Motor neuron (in vitro differentiated cells): ENCODE measurements at places on chromosomes 5 and 9.

GRCh38 chr9:121107881-121108280 is 33.1 kb downstream of the CNTRL start:
- no peak for ATAC-seq

- no peak for ATAC-seq
Measured at GRCh38 chr9:88748566-88749261, 213.7 kb downstream of the NXNL2 start.

DNA sequence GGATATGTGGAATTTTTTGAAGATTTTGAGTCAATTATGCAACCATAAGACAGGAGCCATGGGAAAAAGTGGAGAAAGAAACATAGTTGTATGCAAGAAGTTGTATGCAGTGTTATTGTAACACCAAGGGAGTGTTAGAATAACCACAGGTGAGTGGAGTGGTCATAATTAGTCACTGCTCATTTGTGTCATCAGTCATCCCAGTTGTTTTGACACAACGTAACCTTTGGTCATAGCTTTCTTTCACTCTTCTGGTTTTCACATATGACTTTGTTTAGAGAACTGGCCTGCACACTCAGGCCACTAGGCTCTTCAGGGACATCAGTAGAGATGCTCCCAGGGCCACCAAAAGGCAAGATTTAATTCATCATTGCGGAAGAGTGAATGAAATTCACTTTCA is 158.7 kb upstream of the HMHB1 start:
- no peak for ATAC-seq

DNA sequence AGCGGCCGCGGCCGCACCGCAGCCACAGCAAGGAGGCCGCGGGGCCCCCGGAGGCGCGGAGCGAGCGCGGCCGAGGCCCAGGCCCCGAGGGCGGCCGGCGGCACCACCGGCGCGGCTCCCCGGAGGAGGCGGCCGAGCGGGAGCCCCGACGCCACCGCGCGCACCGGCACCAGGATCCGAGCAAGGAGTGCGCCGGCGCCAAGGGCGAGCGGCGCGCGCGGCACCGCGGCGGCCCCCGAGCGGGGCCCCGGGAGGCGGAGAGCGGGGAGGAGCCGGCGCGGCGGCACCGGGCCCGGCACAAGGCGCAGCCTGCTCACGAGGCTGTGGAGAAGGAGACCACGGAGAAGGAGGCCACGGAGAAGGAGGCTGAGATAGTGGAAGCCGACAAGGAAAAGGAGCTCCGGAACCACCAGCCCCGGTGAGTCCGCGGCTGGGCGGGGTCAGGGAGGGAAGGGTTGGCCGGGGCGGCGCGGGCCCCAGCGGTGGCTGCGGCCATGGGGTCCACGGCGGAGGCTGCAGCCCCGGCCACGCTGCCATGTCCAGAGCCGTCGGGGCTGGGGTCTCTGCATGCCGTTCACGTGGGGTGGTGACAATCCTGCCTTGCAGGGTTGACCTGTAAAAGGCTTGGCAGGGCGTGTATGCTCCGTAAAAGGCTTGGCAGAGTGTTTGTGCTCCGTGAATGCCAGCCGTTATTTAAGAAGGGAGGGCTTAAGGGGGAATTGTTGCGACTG is 146.0 kb downstream of the CACNA1B start:
- ATAC-seq, result no peak

DNA sequence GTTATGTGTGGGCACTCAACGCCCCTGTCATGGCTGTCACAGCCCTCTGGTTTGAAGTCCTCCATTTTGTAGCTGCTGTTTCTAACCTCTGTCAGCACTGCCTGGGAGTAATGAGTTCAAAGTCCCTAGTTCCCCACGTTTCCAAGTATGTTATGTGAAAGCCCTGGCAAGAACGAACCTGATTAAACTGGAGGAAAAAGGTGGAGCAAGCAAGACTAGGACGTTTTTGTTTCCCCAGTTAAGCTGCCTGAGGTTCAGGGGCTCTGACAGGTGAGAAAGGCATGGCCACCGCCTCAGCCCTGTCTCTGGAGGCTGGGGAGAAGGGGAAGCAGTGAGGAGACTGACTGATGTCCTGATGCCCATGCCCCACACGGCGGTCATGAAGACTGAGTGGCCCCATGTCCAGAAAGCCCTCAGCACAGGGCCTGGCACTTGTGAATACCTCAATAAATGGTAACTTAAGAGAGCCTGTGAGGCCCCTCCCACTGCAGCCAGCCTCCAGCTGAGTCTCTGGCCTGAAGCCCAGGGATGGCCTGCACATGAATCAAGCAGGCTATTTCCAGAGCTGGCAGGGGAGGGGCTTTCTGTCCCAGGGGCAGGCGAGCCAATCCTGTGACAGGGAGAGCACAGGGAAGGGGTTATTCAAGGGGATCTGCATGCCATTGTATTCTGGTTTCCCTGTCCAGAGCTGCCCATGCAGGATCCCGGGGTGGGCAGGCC is 61.8 kb downstream of the PFDN1 start:
- ATAC-seq, result peak; percentile 74
